ENCODE measurements at places on chromosomes 16 and 17.

GRCh38 chr16:55055262-55055661 lies 124.6 kb downstream of the IRX5 start:
- no peak for DNase-seq

GRCh38 chr17:62587554-62587953 lies 39.9 kb upstream of the MRC2 start:
- no peak for DNase-seq

DNA sequence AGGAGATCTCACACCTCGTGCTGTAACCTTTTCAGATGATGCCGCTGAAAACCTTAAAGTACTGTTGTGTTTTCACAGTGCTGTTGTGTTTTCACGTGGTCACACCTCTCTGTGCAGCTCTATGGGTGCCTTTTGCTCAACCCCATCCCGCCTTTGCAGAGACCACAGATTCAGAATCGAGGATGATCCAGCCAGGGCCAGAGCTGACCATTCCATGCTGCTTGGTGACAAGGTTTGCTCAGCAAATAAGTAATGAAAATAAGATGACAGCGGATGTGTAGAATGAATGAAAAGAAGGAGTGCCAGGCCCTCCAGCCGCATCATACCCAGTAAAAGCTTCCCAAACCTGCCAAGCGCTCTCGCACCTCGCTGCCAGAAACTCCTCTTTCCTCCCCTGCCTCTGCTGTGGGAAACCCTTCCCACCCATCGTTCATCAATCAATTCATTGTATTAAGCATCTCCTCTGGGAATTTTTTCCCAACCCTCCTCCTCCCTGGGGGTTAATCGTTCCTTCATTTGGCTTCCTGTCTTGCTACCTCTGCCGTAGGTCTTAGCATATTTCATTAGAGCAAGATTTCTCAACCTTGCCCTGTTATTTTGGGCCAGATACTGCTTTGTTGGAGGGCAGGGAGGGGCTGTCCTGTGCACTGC lies 93.4 kb upstream of the CRHR1 start:
- no peak for DNase-seq

DNA sequence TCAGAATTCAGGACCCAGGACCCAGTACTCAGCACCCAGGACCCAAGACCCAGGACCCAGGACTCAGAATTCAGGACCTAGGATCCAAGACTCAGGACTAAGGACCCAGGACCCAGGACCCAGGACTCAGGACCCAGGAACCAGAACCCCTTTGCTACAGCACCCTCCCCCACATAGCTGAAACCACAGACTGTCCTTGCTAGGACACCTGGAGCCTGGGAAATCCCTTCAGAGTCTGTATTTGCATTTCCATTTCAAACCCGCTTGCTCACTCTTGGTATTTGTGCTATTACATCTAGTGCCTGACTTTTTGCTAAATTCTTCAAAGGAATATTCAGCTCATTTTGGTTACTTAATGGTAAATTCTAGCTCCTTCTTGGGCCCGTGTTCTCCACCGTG lies 275.8 kb upstream of the MAF start:
- DNase-seq = no peak

- peak; percentile 66 for DNase-seq
Observed at GRCh38 chr16:81265658-81266451, 27.4 kb downstream of the BCO1 start.
